ENCODE measurements at places on chromosomes 7 and 10. TPM values are rescaled to one million over a fixed set of nuclear protein-coding genes. Genes with fewer than 3 reads are reported as not detected.

LMTK2 gene
- total RNA-seq = 14.1 TPM

LRRN3 gene
- 2.4 TPM for total RNA-seq

ELAPOR2 gene
- 4.0 TPM for total RNA-seq

CDHR3 gene
- 6.5 TPM for total RNA-seq

BRAT1 gene
- total RNA-seq = 28.2 TPM

MUC3A gene
- total RNA-seq = not detected

SPDYE9 gene
- total RNA-seq = not detected

CALHM1 gene
- total RNA-seq = not detected

MLXIPL gene
- total RNA-seq = 0.29 TPM

GUSB gene
- total RNA-seq = 32.6 TPM

BMPER gene
- total RNA-seq = 9.7 TPM

NUTM2E gene
- total RNA-seq = not detected

SPDYE6 gene
- total RNA-seq = not detected

KIAA1549 gene
- 3.3 TPM for total RNA-seq

UNC5B gene
- 135 TPM for total RNA-seq

GNG11 gene
- 8.8 TPM for total RNA-seq

TRIM24 gene
- total RNA-seq = 8.0 TPM

IFIT2 gene
- total RNA-seq = 9.0 TPM

UCMA gene
- not detected for total RNA-seq

SORCS1 gene
- total RNA-seq = not detected

ZPBP gene
- total RNA-seq = not detected

MYH16 gene
- under 0.01 TPM for total RNA-seq

MUC12 gene
- 0.59 TPM for total RNA-seq

SRGN gene
- total RNA-seq = 344 TPM

Measured in osteoblast (primary cell).